ENCODE measurements at places on chromosomes 13 and 19.

DNA sequence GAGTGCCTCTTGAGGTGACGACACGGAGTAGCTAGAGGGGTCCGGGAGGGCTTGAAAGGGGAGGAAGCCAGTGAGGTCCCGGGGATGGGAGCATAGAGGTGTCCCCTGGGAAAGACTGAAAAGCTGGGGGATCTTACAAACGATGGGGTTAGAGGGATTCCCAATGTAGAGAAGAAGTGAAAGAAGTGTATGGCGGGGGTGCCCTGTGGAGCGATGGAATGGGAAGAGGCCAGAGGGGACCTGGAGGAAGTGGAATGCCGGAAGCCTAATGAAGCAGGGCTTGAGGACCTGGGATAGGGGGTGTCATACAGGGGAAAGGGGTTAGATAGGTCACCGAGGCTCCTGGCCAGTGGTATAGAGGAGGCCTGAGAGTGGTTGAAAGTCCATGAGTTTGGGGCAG lies 580 bp downstream of the AP2A1 start:
- DNase-seq, result no peak

DNA sequence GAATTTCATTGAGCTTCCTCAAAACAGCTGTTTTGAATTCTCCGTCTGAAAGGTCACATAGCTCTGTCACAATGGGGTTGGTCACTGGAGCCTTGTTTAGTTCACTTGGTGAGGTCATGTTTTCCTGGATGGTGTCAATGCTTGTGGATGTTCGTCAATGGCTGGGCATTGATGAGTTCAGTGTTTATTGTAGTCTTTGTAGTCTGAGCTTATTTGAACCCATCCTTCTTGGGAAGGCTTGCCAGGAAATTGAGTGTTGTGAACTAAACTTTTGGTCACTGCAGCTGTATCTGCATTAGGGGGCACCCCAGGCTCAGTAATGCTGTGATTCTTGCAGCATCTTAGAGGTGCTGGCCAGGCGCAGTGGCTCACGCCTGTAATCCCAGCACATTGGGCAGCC lies 22.0 kb downstream of the BLOC1S3 start:
- DNase-seq, result no peak

GRCh38 chr13:44191504-44192171 lies 182.0 kb upstream of the SERP2 start:
- peak; percentile 91 for DNase-seq

GRCh38 chr13:114228176-114228575 lies 6.5 kb upstream of the CDC16 start:
- DNase-seq, result no peak

DNA sequence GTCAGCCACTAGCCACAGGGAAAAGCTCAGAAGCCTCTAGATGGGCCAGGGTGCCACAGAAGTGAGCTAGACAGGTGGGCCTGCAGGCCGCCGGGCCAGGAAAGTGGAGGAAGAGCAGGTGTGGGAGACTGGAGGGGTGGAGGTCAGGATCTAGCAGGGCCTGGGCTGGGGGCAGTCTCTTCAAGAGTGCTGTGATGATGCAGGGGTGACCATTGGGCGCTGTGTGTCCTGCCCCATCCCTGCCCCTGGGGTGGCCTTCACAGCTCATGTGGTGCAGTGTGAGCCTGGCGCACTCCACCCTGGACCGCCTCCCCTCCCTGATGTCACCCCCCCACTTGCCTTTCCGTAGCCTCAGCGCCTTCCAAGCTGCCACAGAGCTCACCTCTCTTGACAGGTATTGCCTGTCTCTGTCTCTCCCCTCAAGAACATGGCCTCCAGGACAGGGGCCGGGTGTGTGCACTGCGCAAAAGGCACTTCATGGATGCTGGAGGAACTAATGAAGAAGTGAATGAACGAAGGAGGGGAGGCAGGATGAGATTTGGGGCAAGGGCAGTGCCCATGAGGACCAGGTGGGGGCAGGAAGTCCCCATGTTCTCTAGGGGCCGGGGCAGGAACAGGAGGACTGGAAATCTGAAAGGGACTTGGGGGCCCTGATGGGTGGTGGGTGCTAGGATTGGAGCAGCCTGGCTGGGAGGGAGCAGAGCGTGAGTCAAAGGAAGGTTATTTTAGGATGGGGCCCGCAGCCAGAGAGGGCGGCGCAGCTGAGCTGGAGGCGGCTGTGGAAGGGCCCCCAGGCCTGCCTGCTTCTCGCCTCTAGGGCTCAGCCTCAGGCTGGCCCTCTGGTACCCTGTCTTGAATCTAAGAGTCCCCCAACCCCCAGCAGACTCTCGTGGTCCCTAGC lies 6.6 kb downstream of the SSBP4 start:
- DNase-seq, result no peak

DNA sequence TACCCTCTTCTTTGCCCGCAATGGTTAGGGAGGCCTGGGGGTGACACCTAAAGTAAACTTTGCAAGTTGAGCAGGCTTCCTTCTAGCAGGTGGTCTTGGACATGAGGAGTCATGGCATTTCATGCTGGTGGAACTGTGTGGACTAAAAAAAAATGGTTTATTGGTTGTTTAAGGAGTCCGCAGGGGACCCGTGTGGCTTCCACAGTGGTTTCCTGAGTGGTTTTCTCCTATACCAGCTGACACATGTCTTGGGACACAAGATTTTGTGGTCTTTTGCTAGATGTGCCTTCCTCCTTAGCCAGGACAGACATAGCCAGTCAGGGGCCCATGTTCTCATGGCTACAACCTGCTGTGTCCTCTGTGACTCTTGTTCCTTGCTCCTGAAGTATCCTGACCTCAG lies 1.5 kb downstream of the ZNF543 start:
- no peak for DNase-seq

- no peak for DNase-seq
Measured at GRCh38 chr19:41527089-41527488, 48.9 kb upstream of the CEACAM21 start.

DNA sequence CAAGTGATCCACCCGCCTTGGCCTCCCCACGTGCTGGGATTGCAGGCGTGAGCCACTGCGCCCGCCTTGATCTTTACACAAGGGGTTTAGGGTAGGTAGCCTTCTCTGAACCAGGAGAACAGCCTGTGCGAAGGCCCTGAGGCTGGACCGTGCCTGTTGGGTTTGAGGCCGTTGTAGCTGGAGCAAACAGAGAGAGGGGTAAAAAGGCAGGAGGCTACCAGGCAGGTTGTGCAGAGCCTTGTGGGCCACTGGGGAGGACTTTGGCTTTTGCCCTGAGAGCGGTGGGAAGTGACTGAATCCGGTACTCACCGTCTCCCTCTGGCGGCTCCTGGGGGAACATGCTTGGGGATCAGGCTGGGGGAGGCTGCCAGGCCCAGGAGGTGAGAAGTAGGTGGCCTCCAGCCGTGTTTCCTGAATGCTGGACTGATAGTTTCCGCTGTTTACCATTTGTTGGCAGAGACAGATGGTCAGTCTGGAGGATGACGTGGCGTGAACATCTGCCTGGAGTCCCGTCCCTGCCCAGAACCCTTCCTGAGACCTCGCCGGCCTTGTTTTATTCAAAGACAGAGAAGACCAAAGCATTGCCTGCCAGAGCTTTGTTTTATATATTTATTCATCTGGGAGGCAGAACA lies 24.6 kb downstream of the SPC24 start:
- DNase-seq, result peak; percentile 14

- DNase-seq, result no peak
Measured at GRCh38 chr13:21450936-21451335, 8.2 kb downstream of the ZDHHC20 start.

GRCh38 chr19:41376241-41376997 lies at the start of gene TMEM91:
Gene TMEM91, plus strand, starts transcription at chr19:41376533. Its CDS starts 1,777 bp downstream, at chr19:41378310.
- no peak for DNase-seq

DNA sequence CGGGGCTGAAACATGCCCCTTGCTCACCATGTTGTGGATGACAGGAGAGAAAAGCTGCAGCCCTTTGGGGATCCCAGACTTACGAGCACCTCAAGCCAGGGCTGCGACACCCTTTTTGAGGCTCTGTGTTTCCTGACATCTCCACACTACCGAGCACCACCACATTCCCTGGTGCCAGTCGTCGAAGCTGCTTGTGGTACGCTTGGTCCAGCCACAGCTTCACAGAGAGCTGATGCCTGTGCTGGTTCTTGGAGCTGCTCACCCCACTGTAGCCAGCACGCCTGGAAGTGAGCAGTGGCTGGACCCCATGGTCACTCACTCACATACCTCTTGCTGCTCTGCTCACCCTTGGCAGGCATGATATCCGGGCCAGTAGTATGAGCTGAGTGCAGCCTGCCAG lies 367.5 kb downstream of the SLITRK6 start:
- DNase-seq, result no peak

GRCh38 chr19:51903192-51903591 lies 1.6 kb downstream of the ZNF649 start:
- DNase-seq, result no peak

GRCh38 chr13:98626298-98626935 lies 49.5 kb upstream of the STK24 start:
- DNase-seq, result no peak

- no peak for DNase-seq
Measured at GRCh38 chr13:51158365-51158764, 47.3 kb upstream of the C13orf42 start.

DNA sequence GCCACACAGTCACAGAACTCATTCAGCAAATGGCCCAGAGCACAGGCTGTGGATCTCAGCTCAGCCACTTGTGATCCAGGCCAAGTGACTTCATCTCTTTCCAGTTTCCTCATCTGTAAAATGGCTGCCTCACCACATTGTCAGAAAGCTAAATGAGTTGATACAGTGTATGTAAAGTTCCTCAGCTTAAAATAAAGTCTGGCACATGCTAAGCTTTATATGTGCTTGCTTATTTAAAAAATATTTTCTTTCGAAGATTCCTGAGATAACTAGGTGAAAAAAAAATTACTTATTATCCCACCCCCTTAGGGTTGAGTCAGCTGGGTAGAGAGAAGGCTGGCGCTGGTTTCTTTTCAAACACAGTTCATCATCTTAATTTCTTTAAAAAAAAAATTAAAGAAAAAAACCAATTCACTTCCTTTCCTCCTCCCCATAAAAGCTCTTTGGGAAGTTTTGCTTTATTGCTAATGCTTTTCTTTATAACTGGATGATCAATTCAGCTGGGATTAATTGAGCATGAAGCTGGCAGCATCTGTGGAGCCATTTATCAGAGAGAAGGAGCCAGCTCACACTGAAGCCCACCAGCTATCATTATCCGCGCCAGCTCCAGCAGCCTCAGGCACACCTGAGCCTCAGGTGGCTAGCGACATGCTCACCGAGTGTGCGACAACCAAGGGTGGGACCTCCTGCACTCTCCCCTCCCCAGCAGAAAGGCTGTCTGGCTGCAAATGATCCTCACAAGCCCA lies 354.9 kb downstream of the FOXO1 start:
- DNase-seq, result no peak

GRCh38 chr13:71799324-71799723 lies 67.7 kb downstream of the DACH1 start:
- DNase-seq, result no peak

DNA sequence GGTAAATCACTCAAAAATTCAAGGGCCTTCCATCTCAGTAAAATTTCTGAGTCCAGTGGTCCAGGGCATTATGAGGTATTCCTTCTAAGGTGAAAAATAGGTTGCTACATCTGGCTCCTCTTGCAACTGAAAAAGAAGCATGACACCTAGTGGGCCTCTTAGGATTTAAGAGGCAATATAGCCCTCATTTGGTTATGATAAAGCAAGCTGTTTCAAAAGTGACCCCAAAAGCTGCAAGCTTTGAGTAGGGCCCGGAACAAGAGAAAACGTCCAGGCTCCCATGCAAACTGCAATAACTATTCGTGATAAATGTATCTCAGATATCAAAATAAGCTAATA lies 1910.2 kb upstream of the PRR20A start:
- no peak for DNase-seq

DNA sequence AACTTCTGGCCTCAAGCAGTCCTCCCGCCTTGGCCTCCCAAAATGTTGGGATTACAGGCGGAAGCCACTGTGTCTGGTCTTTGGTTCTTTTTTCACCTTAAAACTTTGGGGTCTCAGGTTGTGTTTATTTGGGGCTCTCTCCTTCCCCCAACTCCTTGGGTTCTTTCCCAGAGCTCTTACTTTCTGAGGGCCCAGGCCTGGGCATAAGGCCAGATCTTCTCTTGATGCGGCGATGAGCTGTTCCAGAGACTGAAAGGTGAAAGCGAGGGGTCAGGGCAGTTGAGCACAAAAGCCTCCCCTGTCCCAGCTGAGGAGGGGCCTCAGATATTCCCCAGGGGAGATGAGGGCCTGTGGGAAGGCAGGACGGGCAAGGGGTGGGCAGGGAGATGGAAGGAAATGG lies 7.1 kb downstream of the POLR1G start:
- no peak for DNase-seq

DNA sequence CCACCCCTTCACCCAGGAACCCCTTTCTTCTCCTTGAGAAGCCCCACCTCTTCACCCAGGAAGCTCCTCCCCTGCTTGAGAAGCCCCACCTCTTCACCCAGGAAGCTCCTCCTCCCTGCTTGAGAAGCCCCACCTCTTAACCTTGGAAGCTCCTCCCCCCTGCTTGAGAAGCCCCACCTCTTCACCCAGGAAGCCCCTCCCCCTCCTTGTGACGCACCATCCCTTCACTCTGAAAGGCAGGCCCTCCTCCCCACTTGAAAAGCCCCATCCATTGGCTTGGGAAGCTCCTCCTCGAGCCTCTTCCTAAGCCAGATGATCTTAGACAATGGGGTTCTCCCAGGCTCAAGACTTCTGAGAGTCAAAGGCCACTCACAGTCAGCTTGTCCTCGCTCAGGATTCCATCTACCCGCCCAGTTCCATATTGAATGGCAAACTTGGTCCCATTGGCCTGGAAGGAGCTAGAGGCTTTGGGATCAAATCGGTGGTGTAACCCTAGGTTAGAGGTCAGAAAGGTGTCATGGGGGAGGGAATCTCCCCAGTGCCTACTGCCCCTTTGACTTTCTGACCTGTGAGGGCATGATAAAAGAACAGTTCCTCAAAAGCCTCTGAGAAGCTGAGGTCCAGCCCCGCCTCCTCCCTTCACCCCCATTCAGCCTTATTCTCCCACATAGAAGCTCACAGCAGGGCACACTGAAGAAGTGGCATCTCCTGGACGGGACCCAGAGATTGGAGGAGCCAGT lies 4.0 kb downstream of the NAPSA start:
- no peak for DNase-seq

DNA sequence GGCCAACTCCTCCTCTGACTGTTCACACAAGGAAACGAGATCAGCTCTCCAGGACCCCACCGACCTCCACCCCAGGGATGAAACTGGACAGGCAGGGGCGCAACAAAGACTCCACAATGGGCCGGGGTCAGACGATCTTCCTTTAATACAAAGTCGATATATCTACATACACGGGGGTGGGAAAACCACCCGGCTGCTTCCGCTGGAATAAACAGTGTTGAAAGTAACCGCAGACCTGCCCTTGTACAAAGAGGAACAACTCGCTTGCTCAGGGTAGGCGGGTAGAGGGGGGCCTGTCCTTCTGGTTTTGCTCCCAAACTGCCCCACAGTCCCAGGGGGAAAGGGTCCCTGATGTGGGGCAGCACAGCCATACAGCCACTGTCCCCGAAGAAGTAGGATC lies 135.2 kb downstream of the PTPRS start:
- no peak for DNase-seq

DNA sequence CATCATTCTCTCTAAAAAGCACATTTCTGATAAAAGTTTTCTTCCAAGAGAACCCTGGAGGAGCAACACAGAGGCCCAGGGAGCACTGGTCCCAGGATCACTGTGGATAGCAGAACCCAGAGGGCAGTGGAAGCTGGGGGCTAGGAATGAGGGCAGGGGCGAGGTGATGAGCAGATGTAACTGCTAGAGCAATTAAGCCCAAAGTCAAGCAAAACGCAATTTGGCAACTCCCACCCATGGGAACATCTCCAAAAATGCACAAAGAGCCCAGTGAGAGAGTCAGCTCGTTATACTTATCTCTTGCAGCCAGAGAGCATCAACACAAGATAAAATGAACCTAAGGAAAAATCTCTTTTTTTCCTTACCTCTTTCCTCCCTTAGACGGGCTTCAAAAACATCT lies 284.2 kb downstream of the TBC1D4 start:
- DNase-seq, result no peak
